ELR (cell line): ENCODE measurements at places on chromosomes 4 and X.
A peak's percentile ranks its signal among the peaks of the same experiment; 100 is the strongest.

DNA sequence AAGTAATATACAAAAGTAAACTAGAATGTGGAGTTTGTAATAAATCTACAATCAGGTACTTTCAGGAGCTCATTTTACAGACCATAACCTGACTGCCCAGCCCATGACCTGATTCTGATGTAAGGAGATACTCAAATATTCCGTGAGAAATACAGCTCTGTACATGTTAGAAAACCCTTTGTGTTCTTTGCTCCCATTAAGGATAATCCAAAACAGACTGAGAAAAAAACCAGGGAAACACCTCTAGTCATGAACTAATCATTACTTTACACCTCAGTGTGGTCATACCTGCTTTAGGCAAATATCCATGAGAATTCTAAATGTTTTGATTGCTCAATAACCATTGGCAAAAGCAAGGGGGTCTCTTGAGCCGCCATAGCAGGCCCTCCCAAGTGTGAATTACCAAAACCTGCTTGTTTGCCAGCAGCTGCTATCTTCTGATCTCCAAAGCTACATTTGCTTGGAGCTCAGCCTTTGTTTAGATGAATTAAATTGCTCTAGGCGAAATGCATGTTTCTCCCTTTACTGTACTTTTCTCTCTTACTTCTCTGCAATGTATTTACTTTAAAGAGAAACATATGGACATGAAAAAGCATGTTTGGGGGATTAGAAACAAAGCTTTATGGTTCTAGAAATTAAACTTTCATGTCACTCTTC, 79.1 kb downstream of the ANKRD50 start:
- peak; percentile 20 for DNase-seq

DNA sequence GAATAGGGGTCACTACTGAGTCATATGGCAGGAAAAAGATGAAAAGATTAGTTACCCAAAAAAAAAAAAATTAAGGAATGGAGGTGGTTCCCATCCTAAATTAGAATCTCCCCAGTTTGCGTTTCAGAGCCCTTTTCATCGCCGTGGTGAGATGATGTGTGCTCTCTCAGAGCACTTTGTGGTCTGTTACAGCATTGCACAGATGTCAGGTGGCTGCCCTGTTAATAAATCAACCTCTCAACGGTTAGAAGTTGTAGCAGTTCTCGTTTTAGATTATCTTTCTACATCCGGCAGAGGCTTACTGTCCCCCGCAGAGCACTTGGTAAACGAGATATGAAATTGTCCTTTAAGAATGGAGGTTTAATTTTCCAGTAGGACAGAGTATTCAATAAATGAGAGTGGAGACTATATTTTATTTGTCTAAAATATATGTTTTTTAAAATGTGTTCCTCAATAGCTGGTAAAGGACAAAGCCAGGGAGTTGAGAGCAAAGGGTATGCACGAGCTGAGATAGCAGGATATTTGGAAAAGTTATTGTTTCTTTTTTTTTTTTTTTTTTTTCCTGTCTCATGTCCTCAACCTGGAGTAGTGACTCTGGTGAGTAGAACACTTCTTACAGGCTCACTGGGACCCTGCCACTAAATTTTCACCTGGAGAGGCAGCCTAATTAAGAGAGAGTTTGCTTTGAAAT, 26.9 kb downstream of the AFF1 start:
- no peak for DNase-seq

DNA sequence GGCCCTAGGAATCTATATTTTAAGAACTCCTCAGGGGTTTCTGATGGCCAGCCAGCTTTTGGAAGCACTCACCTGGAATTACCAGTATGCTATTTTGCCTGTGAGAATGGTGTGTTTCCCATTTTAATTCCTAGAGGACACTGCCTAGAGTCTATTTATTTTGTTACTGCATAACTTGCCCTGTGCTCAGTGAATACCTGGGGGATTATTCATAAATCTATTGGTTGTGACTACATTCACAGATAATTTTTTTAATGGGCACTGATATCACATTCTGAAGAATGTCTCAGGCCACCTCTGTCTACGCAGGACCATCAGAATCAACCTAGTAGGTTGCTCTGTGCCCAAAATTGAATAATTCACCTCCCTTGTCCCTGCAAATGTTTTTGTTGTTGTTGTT, 6.7 kb downstream of the ARL13A start:
- DNase-seq, result peak; percentile 52

- no peak for DNase-seq
Measured at GRCh38 chr4:82519776-82520175, 42.0 kb downstream of the TMEM150C start.

DNA sequence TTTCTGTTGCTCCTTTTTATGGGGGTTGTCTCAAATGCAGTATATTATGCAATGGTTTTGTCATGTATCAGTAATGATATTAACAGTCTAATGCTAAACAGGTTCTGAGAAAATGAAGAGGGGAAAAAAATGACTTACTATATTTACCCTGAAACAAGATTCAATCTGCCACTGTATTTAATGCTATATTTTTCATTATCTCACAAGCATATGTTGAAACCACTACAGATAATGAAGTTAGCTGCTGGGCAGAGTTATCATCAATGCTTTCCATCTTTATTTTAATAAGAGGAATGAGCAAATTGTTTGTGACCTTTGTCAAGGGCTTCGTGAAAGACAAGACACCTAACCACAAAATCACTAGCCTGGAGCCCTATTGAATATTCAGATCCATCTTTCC, 32.6 kb upstream of the NAA11 start:
- DNase-seq, result no peak

DNA sequence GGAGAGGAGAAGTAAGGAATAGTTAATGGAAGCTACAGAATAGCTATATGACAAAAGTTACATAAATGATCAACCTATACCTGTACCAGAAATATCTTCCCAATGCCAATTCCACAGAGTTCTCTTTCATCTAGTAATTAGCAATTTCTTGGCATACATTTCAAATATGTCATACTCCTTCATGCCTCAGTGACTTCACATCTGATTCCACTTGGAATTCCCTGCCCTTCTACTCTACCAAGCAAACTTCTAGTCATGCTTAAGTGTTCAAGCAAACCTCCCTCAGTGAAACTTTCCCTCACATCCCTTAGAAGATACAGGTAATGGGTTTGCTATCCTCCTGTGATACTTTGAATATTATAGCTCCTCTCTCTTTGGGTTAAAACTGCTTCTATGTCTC, 127.1 kb downstream of the KLHL13 start:
- no peak for DNase-seq

DNA sequence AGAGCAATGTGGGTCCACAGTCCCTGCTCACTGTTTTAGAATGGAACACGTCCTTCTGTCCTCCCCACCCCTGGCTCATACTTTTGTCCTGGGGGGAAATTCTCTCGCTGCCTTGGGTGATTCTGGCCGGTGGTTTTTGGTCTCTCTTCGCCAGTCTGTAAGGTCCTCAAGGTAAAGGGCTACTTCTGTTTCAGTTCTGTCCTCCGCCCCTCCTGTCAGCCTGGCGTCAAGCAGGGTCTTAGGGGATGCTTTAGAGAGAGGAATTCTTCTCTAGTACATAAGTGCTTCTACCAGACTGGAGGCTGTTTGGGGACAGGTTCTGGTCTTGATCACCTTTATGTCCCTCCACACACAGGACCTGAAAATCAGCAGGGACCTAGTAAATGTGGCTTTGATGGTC, 617 bp upstream of the MRFAP1L1 start:
- DNase-seq, result peak; percentile 13

GRCh38 chr4:2924765-2925301, 38.4 kb downstream of the NOP14 start:
- no peak for DNase-seq

DNA sequence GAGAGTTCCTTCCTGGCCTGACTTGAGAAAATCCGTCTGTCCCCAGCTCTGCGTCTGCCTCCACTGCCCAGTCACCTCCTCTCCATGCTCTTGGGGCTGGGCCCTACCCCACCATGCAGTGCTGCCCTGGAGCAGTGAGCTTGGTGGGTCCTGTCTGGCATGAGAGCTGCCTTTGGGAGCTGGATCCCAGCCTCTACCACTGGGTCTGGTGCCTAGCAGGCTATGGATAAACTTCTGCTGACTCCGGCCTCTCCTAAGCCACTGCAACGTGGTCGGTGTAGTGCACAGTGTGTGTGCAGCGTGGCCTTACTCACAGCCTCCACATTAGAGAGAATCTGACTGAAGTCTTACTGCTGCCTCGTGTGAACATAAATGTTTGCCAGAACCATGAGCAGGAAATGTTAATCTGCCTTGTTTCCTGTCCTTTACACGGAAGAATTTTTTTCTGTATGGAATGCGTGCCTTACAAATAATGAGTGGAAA, 47.6 kb downstream of the HTT start:
- peak; percentile 55 for DNase-seq

DNA sequence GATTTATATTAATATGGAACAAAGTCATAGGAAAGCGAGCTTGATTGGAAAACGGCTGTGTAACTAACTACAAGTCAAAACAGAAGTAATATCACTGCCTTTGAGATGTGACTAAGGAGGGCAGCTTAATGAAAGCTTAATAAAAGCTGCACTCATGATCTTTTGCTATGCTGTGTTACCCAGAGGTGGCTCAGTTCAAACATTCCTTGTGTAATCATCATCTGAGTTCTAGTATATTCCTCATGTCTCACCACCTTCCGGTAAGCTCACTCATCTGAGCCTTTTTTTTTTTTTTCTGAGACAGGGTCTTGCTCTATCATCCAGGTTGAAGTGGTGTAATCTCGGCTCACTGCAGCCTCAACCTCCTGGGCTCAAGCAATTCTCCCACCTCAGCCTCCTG, 5.0 kb downstream of the GRPEL1 start:
- peak; percentile 12 for DNase-seq

GRCh38 chr4:137635108-137635507, 102.8 kb upstream of the PCDH18 start:
- no peak for DNase-seq

DNA sequence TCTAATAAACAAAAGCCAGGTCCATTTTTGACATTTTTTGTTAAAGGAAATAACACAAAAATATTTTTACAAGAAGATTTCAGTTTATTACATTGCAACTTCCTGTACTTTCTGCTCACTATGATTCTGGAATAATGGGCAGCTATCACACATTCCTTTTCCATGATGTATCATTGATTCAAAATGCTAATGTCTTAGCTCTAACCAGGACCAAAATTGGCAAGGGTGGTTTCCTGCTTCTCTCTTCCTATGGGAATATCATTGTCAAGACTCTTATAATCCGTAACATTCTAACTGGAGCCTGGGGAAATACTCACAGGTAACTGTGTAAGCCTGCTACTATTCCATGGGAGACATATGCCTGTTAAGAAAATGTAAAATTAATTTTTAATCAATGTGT, 218.6 kb downstream of the DCAF12L2 start:
- DNase-seq, result no peak

GRCh38 chr4:77196866-77197265, 39.9 kb downstream of the CCNG2 start:
- no peak for DNase-seq

GRCh38 chr4:110020139-110020538, 107.5 kb downstream of the EGF start:
- DNase-seq, result no peak

GRCh38 chr4:56156141-56156540, 207.4 kb downstream of the CEP135 start:
- no peak for DNase-seq

DNA sequence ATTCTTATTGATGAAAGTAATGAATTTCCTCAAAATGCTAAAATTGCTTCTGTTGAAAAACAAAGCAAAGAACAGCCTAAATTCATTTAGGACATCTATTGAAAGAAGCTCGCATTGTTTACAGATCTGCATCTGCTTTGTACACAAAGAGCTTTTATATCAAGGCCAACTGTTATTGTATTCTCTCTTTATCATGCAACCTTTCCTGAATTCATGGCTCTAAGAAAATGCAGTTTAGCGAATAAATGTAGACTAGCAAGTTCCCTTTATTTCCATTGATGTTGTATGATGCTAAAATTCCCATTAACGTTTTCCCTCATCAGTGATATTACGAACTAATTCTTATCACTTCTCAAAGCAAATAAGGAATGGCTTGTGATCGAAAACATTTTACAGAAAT, 446.3 kb downstream of the MID1IP1 start:
- no peak for DNase-seq

DNA sequence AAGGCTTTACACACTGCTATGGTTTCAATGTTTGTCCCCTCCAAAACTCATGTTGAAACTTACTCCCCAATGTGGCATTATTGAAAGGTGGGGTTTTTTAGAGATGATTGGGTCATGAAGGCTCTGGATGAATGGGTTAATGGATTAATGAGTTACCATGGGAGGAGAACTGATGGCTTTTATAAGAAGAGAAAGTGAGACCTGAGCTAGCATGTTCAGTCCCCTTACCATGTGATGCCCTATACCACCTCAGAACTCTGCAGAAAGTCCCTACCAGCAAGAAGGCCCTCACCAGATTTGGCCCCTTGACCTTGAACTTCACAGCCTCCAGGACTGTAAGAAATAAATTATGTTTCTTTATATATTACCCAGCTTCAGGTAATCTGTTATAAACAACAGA, 68.9 kb upstream of the CAPN6 start:
- no peak for DNase-seq

- no peak for DNase-seq
Measured at GRCh38 chrX:72169008-72169728, 12.4 kb upstream of the PIN4 start.

DNA sequence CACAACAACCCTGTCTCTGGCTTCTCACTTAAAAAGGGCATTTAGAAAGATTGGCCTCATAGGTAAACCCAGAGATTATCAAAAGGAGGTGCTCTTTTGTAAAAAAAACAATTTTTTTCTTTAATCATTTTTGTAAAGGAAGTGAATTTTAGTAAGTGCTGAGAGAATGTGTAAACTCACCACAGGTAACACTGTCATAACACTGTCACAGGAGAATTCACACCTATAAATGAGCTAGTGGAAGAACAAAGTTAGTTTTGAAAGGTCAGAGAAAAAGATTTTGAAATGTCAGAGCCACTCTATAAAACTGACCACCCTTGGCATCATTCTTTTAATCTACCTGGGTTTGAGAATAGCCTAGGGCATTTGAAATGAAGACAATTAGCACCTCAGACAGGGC, 3.3 kb upstream of the SH2D1A start:
- DNase-seq, result no peak

GRCh38 chrX:109797311-109797975, 64.4 kb upstream of the ACSL4 start:
- no peak for DNase-seq

DNA sequence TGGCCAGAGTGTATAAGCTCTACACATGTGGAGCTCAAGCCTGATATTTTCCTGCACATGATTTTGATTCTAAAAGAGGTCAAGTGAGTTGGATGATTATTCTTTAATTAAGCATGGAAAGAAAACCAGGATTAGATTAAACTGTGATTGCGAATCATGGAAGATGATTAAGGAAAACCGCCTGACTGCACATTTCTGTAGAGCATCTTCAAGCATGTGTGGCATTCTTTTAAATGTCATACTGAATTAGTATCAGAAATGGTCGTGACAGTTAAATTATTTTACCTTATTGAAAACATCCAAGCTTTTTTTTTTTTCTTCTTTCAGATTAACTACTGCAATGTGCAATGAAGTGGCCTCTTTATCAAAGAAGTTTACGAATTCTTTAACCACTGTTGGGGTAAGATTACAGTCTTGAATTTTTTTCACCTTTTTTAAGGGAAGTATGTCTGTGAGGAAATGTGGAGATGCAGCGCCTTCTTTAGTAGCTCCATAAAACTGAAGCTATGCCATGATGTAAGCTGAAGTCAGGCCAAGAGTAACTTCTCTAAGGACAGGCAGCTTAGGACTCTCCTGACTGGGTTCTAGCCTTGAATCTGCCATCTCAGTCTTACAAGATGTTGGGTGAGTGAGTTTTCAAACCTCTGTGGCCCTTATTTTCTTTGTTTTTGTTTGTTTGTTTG, 67.9 kb downstream of the FAM114A1 start:
- no peak for DNase-seq
